NCI-H2171 treated with DMSO at 0.1 percent for 48 hours (cell line): ENCODE measurements at places on chromosomes 6 and 20.

- DNase-seq: no peak
Measured at GRCh38 chr6:137202078-137202477, 17.1 kb downstream of the IFNGR1 start.

DNA sequence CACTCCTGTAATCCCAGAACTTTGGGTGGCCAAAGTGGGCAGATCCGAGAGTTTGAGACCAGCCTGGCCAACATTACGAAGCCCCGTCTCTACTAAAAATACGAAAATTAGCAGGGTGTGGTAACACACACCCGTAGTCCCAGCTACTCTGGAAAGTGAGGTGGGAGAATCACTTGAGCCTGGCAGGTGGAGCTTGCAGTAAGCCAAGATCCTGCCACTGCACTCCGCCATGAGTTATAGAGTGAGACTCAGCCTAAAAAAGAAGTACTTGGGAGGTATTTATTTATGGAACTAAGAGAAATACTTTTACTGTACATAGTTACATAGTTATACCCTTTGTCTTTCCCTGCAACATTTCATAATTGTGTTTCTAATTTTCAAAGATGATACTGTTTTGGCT is 67.8 kb downstream of the SMAP1 start:
- DNase-seq: no peak

GRCh38 chr20:8344631-8345030 is 212.6 kb downstream of the PLCB1 start:
- no peak for DNase-seq

DNA sequence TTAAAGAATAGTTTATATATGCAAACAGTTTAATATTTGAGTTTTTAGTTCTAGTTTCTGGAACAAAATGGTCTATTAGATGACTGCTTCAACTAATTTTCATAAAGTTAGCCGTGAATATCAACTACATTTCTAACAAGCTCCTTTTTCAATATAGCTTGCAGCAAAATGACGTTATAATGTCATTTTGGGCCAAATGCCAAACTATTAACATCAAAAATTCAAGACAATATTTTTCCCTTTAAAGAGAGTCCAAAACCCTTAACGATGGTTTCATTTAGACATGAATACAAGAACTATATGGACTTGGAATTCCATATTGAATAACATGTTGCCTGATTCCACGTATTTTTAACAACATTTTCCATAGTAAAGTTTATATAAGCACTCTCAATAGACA is 91.0 kb downstream of the SMLR1 start:
- DNase-seq: no peak

DNA sequence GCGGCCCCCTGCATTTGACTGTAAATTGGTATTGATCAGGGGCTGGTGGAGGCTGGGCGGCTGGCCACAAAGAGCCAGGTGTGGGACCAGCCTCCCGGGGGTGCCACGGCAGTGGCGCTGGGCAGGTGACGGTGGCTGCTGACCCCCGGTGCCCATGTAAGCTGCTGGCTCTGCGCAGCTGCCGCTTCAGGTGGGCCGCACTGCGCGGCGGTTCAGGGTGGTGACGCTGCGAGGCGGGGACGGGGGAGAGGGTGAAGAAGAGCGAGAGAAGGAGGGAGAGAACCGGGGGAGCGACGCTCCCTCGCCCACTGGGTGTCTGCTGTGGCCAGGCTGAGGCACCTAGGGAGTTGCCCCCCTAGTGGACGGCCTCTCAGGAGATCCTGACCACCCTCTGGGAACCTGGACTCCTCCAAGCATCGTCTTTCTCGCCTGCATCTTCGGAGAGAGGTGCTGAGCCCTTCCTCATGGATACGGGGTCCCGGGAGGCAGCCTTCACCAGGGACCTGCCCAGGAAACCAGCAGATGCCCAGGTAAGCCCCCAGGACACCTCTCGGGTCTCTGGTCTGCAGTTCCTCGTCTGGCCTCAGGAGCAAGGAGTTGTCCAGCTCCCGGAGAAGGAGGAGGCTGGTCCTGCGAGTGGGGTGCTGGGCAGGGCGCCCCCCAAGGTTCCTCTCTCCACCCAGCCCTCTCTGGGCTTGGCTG is 77.5 kb upstream of the GATA5 start:
- no peak for DNase-seq

- no peak for DNase-seq
Measured at GRCh38 chr6:107636486-107636885, 146.6 kb downstream of the SOBP start.

- no peak for DNase-seq
Measured at GRCh38 chr6:161424421-161424820, 150.6 kb upstream of the AGPAT4 start.

DNA sequence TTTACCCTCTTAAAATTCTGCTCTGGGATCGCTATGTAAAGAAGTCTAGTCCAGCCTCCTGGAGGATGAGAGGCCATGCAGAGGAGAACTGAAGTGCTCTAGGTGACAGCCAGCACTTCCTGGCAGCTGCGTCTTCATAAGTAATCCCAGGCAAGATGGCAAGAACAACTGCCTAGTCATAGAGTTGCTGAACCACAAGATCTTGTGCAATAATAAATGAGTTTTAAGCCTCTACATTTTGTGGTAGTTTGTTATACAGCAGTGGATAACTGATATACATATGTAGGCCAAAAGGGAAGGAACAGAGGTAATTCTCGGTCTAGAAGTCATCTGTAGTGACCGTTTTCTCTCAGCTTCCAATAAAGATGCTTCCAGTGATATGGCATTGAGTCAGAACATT is 103.8 kb upstream of the FLRT3 start:
- no peak for DNase-seq

DNA sequence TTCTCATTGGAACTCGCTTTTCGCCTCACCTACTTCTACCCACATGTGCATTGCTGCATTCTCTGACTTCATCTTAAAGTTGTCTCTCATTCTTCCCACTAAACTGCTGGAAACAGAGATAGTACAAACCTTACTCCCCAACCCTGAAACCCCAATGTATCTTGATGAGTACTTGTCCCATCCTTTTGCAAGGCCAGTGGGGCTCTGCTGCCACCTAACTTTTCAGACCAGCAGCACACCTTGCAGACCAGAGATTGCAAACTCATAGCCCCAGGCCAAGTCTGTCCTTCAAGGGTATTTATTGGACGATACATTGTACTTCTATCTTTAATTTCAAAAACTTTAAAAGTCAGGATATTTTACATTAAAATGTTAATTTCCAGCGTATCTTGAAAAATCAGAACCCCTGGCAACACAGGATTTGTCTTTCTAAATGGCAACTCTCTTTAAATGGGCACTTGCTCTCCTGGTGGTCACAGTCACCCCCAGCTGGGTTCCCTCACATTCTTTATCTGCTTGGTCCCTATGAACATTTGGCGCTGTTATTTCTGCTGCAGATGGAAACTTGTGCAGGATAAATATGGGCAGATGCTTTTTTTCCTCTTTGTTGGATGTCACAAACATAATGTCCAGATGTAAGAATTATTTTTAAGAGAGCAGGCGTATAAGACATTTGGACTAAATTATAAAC is 83.9 kb downstream of the SOD2 start:
- no peak for DNase-seq

DNA sequence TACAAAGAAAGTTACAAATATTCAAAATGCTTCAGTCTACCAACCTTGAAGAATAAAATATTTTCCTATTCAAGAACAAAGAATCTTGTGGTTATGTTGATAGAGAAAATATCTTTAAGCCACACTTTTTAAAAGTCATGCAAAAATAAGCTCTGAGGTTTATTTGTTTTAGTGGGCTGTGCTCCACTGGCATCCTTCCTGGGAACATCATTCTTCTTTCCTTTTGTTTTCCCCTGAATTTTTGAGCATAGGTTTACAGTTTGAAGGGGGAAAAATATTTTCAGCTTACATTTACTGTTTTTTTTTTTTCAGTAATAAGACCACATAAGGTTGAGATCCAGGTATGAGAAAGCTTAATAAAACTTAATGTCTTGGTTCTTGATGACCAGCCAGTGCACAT is 72.0 kb upstream of the BACH2 start:
- DNase-seq: no peak

- DNase-seq: peak; percentile 69
Measured at GRCh38 chr6:100078509-100078908, 84.5 kb upstream of the MCHR2 start.

DNA sequence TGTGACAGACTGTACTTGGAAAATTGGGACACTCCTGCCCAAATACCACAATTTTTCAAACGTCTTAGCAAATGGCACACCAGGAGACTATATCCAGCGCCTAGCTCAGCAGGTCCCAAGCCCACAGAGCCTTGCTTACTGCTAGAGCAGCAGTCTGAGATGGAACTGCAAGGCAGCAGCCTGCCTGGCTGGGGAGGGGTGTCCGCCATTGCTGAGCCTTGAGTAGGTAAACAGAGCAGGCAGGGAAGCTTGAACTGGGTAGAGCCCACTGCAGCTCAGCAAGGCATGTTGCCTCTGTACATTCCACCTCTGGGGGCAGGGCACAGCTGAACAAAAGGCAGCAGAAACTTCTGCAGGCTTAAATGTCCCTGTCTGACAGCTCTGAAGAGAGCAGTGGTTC is 1003.3 kb upstream of the MAP3K7 start:
- DNase-seq: no peak

- no peak for DNase-seq
Measured at GRCh38 chr6:88376197-88376596, 210.1 kb upstream of the CNR1 start.

DNA sequence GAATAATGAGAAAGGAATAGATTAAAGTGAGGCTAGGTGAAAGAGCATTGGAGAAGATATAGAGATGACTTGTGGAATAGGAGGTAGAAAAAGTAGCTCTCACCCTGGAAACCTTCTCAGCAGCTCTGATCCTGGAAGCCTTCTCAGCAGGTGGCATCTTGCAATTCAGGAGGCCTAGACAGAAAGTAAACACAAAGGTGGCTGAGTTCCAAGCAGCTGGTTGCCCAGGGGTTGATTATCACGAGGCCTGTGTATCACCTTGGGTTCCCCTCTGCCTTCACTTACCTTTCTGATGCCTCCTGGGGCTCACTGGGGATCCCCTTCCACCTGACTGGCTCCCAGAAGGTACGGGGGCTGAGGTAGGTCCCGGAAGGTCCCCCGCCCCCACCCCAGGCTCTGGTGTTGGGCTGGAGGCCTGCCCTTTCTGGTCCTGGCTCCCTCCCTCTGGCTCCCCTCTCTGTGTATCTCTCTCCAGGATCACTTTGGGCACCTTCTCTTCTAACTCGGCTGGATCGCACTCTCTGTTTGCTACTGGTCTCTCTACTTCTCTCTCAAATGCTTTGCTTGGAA is 9.7 kb downstream of the MDC1 start:
- peak; percentile 76 for DNase-seq

DNA sequence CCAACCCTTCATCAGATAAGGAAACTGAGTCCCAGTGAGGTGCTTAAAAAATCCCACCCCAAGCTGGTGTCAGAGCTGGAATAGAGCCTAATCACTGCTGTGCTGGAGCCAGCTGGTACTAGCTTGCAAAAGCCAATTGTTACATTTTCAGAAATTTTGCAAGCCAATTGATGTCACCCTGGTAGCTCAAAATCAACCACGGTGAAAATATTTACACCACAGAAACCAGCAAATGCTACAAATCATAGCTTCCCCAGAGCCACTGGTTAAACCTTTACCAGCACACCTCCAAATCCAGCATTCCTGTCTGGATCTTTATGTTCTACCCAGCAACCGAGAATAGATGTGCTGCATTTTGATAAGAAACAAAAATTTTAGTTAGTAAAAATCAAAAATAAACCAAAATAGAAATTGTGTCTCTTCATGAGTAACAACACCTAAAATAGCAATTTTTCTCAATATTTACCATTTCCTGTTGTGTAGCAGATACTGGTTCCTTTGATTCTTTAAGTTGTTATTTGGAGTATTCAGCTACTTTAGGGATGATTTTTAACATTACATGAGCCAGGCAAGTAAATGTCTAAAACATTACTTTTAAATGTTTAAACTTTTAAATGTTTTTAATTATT is 7.2 kb upstream of the LCA5 start:
- DNase-seq: peak; percentile 28

DNA sequence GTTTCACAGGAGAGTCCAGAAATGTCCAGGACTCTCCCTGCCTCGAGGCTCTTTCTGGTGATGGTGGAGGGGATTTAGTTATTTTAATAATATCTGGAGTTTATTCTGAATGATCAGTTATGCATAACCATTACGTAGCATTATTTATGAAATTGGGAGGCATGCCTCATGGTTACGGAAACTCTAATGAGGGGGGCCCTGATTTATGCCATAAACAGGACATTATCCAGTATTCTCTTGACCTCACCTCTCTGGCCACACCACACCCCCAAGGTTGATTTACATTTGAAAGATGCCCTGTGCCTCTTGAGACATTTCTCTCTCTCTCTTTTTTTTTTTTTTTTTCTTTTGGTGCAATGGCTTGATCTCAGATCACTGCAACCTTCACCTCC is 268.8 kb downstream of the TFAP2C start:
- DNase-seq: no peak

GRCh38 chr6:163985710-163986109 is 571.2 kb downstream of the QKI start:
- DNase-seq: no peak

GRCh38 chr6:4924661-4925271 is 79.1 kb downstream of the RPP40 start:
- DNase-seq: no peak

DNA sequence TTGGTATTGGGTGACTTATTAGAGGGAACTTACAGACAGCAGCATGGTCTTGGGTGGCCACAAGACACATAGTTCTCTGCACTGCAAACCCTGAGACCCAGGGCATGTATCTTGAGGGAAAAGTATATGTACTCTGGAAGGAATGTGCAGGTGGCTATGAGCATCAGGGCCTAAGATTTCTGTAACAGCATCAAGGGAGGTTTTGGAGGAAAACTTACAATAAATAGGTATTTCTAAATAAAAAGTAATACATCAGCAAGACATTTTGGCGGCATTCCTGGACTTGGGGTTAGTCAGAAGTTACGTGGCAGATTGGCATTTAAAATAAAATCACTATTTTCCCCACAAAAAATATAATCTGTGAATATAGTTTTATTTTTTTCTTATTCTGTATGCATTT is 8.0 kb upstream of the STX7 start:
- no peak for DNase-seq

- peak; percentile 24 for DNase-seq
Measured at GRCh38 chr6:19549109-19549508, 288.1 kb upstream of the ID4 start.

- no peak for DNase-seq
Measured at GRCh38 chr6:144211160-144211559, 60.8 kb downstream of the STX11 start.

- DNase-seq: peak; percentile 18
Measured at GRCh38 chr20:62914970-62915457, 11.3 kb downstream of the DIDO1 start.

- DNase-seq: no peak
Measured at GRCh38 chr6:63523630-63524029, 48.6 kb upstream of the LOC128125822 start.

GRCh38 chr20:32134026-32134425 is 24.5 kb downstream of the TM9SF4 start:
- DNase-seq: no peak

- no peak for DNase-seq
Measured at GRCh38 chr6:12334526-12335130, 44.5 kb downstream of the EDN1 start.

- no peak for DNase-seq
Measured at GRCh38 chr6:142712231-142712630, 232.7 kb downstream of the HIVEP2 start.

GRCh38 chr6:141321493-141322347 is 811.0 kb upstream of the GJE1 start:
- no peak for DNase-seq
